ENCODE measurements at places on chromosomes 7 and 10.

DNA sequence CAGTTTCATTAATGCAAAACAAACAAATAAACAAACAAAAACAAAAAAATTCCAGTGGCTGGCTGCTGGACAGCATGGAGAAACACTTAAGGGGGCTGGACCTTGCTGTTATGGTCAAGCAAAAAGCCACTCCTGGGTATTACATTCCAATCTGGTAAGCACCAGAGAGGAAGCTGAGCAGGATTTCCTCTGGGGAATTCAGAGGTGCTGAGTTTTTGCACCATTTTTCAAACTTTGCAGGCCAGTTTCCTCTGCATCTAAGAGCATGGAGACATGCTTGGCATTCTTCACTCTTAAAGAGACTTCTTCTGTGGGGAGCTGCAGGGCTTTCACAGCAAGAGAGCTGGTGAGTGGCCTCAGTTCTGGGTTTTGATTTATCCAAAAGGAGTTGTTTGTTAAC lies 84.5 kb downstream of the FZD1 start:
- no peak for DNase-seq

GRCh38 chr7:109235316-109235715 lies 665.6 kb downstream of the DNAJB9 start:
- DNase-seq = no peak

GRCh38 chr7:157841773-157842370 lies 505.1 kb downstream of the DNAJB6 start:
- DNase-seq = no peak

GRCh38 chr7:92421676-92422435 lies 25.4 kb upstream of the GATAD1 start:
- DNase-seq = no peak

DNA sequence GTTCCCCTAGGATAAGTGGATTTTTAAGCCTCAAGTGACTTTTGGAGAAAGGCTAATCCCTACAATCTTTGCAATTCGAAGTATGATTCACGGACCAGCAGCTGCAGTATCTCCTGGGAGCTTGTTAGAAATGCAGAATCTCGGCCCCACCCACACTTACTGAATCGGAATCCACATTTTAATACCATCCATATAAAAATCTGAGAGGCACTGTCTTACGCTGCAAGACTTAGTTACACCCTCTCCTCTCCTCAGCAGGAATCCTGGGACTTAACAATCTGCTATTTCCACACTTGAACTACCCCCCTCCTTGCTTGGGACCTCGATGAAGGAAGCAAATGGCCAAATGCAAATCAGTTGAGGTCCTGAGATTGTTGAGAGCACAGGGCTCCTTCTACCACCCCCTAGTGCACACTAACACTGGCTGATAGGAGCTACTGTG lies 21.0 kb downstream of the ITPRIP start:
- DNase-seq = no peak

DNA sequence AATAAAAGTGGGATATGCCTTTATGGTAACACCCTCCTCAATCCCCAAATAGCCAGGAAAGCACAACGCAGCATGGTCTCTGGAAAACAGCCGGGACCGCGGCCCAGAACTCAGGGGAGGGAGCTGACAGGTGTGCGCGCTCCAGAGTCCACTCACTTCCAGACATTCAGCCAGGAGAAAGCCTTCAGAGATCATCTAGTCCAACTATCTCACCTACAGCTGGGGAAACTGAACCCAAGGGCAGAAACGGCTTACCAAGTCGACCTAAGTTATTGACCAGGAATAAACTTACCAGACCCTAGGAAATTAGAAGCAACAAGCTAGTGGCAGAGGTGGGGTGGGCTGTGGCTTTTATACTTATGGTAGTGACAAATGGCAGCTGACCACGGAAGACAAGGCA lies 16.4 kb downstream of the GSDME start:
- DNase-seq = no peak

GRCh38 chr7:26388256-26388655 lies 96.6 kb downstream of the SNX10 start:
- no peak for DNase-seq

GRCh38 chr10:57165671-57166070 lies 804.6 kb upstream of the ZWINT start:
- no peak for DNase-seq

- DNase-seq = no peak
Measured at GRCh38 chr10:6009150-6009549, 31.8 kb upstream of the IL15RA start.

DNA sequence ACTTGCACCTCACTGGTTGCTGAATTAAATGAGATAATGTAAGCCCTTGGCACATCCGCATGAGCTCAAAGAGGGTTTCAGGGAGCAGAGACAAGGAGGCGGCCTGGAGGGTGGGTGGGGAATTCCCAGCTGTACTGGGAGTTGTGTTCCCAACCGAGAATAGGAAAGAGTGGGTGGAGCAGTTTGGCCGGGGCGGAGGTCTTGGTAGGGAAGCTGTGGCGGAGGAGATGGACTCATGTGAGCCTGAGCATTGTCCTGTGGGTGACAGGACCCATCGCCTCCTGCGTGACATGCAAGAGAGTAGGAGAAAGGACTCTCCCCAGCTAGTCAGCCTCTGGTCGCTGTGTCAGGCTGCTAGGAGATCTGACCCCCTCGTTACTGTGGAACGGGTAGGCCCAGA lies 41.0 kb upstream of the SAMD8 start:
- DNase-seq = no peak

DNA sequence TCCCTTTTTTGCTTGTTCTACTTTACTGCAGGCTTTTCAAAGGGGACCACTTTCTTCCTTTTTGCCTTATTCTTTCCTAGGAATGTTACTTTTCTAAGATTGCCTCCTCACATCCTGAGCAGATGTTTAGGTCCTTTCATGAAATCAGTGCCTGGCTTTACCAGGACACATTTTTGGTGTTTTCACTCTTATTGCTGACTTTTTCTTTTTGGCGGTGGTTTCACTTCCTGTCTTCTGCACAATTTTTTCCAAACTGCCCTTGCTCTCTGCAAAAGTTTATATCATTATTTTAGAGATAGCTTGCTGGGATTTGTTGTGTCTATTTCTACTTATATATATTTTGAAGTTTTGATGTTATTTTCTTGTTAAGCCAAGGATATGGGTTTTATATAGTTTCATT lies 332.2 kb upstream of the MTPN start:
- DNase-seq = no peak

GRCh38 chr10:52228556-52228955 lies 85.5 kb upstream of the DKK1 start:
- DNase-seq = no peak

DNA sequence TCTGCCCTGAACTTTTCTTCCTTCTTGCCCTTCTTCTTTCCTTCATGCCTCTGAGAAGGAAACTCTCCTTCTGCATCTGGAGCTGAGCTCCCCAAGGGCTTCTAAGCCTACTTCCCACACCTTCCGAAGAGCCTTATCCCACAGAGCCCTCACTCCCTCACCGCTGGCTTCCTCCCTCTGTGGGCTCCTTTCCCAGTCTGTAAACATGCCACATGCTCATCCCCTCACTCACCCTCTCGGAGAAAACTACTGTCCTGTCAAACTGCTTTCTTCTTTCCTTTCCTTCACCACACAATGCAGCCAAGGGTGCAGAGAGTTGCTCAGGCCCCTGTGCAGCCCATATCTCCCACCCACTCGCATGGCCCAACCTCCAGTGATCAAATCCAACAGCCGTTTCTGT lies 18.1 kb downstream of the ANKRD16 start:
- no peak for DNase-seq

DNA sequence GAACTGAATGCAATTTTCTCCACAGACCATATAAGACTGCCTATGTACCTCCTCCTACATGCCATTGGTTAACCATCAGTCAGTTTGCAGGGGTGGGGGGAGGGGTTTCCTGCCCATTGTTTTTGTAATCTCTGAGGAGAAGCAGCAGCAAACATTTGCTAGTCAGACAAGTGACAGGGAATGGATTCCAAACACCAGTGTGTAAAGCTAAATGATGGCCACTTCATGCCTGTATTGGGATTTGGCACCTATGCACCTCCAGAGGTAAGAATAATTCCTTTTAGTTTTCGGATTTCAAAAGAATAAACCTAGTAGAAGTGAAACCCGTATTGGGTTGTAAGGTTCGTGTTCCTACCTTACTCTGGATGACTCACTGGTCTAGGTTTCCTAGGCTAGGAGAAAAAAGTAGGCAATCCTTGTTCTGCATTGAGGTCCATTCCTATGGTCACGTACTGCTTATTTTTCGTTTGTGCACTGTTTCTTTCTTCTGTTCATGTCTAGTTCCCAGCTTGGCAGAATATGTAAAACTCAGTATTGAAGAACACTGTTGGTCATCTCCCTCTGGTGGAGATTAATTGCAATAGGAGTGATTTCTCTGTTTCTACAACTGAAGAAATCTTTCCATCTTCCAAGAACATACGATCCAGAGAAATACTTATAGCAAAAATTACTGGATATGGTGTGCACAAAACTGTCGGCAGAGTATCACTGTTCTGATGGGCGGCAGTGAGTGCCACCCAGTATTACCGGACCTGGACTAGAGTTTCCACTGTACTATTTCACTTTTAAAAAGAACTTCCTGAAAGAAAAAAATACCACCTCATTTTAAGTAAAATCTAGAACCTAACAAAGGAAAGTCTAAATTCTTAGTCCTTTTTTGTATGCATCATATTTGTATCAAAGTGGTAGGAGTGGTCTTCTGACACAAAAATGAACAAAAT lies at the start of gene AKR1C3:
AKR1C3 (plus strand) TSS at position 150 of the 941 bp plus-strand sequence; CDS start at position 181, 31 bp downstream.
- no peak for DNase-seq

- no peak for DNase-seq
Measured at GRCh38 chr10:35633006-35633980, 8.8 kb downstream of the FZD8 start.

- no peak for DNase-seq
Measured at GRCh38 chr10:47165711-47166404, 134.1 kb upstream of the GDF10 start.

- DNase-seq = no peak
Measured at GRCh38 chr10:35347899-35348608, 11.7 kb downstream of the CCNY start.

DNA sequence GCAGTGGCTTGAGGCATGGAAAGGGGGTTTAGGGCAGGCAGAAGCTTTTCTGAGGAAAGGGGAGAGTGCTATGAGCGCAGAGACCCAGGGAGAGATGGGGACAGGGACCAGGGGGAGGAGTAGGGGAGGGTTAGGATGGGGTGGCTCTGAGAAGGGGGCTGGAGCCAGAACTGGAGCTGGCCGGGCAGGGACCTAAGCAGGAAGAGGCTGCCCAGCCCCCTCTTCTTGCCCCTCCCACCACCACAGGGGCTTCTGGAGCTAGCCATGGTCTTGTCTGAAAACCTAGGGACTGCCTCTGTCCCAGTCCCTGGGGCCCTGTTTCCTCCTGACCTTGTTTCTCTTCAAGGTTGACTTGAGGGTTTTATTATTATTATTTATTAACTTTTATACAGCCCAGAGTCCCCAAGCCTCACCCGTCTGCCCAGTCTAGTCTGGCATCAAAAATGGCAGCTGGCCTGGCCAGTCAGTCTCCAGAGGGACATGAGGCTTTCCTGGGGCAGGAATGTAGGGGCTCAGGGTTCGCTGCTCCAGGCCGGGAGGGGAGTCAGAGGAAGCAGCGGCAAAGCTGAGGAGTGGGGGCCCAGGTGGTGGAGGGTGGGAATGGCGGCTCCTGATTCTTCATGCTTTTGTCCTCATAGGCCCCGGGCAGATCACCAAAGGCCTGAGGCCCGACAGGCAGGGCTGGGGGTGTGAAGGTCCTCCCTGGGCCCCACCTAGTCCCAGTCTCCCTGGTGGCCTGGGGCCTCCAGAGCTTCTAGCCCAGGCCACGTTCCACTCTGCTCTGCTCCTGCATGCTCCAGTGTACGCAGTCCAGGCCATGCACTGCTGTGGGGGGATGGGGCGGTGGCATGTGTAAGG lies 5.7 kb downstream of the TRIM8 start:
- DNase-seq = no peak

DNA sequence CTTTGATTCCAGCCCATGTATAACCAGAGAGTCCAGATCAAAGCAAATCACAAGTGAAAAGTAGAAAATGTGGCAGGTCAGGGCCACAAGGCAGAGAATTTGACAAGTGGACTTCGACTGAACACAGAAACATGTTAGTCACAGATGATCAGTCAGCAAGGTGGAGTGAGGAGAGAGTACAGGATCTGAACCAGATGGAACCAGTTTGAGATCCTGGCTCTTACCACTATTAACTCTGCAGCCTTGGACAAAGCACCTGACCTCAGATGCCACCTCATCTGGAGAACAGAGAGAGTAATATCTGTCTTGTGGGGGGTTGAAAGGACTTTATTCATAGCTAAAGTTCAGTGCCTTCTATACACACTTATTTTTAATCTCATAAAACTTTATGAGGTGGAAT lies 4.4 kb downstream of the MRLN start:
- DNase-seq = no peak

DNA sequence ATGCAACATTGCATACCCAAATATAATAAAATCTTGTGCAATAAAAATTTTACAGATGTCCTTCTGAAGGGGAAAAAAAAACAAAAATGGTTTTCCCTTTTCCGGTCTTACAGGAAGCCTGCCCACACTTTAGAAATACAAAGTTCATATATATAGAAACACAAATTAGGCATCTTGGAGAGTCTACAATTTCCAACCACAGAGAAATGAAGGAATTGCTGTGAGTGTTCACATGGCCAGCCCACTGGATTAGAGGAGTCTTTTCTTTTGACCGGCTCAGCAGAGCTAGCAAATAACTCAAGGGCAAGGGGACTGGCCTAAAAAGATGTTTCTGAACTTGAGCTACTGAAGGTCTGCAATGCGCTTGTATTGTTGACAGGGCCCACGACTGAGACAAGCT lies 92.4 kb downstream of the GLI3 start:
- DNase-seq = no peak

DNA sequence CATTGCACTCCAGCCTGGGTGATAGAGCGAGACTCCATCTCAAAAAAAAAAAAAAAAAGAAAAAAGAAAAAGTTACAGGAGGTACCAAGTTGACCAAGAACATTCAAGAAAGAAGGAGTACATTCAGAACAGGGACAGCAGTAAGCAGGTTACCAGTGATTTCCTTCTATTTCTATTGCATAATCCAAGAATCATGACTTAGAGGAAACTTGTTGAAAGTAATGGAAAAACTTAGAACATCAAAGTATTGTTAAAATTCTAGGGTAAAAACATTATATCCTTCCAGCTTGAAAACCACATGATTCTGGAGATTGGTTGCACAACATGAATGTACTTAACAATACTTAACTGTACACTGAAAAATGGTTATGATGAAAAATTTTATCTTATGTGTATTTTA lies 25.2 kb downstream of the RAPGEF5 start:
- no peak for DNase-seq

DNA sequence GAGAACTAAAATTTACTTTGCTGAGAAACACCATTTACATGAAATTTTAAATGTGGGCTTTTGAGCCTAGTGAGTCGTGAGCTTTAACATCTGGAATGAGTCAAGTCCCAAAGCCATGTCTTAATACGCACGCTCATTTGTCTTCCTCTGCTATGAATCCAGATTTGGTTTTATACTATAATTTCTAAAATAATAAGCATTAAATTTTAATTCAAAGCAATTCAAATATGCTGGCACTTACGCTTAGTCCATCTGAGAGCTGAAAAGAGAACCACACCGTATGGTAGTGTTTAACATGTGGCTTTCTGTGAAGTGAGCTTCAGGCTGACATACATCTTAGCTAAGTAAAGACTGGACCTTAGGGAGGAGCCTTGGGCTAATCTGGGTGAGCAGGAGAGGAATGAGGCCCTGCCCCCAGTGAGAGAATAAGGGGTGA lies 52.2 kb downstream of the CUBN start:
- DNase-seq = no peak
